ENCODE measurements at places on chromosomes 12 and 14.

DNA sequence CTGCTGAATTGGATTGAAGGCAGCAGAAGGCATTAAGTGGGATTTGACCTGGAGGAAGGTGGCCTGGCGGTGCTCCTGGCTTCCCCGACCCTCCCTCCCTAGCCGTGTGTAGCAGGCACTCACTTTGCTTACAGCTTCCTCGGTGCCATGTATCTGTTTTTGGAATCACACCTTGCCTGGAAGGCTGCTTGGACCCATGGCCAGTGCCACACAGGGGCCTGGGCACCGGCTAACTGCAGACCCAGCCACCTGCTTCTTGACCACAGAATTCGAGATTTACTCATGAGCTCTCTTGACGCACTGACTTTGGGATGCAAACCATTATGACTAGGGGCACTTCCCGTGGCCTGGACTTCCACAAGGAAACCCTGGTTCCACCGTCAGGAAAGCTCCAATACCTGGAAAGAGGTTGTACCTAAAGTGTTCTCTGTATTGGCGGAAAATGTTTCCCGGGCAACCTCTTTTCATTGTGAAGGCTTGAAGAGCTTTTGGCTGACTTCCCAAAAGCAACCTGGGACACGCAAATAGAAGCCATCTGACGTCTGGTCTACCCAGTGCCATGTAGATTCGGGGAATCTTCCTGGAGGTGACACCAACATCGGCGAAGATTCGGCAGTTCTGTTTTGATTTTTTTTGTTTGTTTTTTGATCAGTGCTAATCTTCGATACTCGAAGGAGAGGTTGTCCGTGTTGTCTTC, 125.6 kb upstream of the RTL1 start:
- no peak for DNase-seq

- DNase-seq = no peak
Observed at GRCh38 chr12:130764475-130765185, 48.5 kb upstream of the RIMBP2 start.

GRCh38 chr14:75821831-75822521, 159.8 kb downstream of the TGFB3 start:
- DNase-seq = no peak

DNA sequence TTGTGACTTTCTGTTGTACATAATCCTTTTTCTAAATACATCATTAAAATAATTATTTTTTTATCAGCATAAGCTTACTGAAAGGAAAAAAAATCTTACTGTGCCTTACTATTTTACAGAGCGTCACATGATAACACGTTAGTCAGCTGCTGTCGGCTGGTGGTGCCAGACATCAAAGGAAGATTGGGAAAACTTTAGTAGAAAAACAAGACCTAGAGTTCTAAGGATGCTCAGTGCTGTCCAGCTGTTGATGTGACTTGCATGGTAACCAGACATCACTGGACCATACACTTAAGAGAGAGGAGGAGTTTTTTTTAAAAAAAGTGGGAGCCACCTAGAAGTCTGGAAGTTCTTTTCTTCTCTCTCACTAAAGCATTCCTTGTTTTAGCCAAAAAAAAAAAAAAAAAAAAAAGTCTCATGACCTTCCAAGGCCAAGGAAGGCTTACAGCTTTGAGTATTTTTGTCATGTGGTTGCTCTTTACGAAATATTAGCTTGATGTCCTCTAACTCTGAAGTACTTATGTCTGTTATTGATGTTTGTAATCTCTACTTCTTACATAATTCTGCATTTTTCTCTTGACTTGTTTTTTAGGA, 4.5 kb downstream of the RASSF8 start:
- no peak for DNase-seq

DNA sequence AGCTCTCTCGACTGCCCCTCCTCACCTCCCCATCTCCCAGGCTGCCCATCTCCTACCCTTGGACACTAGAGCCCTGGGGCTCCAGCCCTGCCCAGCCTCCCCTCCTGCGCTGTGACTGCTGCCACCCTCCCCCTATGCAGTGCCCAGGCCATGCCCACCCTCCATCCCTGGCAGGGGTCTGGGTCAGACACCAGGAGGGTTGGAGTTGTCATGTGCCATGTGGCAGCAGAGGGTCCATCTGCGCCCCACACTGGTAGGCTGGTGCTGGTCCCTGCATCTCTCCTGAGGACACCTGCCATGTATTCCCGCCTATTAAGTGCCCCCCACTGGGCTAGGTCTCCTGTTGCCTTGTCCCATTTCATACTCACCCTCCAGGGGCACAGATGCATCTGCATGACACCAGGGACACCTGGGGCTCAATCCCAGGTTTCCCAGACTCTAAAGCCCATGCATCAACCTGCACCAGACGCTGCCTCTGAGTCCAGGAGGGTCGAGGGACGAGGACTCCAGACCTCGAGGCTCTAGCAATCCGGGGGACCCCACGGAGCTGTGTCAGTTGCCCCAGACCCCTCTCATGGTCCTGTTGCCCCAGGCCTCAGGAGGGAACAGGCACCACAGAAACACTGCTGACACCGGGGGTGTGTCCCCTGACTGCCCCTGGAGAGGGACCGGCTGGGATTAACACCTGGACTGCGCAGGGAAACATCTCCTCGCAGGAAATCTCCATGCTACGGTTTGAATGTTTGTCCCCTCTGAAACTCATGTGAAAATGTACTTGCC, 23.4 kb upstream of the SFSWAP start:
- no peak for DNase-seq

GRCh38 chr12:53327435-53328042, 6.1 kb upstream of the AAAS start:
- DNase-seq = no peak

DNA sequence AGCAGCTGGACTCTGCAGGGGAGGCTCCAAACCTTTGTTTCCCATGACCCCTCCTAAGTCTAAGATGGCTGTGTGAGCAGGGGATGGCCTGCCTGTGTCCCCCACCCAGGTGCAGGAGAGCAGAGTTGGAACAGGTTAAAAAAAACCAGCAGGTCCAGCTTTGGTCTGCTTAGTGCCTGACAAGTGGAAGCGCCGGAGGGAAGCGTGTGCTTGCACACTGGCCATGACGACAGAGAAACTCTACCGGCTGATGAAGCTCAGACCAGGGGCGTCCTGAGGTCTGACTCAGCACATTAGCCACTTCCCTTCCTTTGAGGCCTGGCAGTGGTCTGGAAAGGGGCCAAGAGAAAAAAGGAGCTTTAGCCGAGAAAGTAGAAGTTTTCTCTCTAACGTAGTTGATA, 280.1 kb downstream of the VRK1 start:
- no peak for DNase-seq

DNA sequence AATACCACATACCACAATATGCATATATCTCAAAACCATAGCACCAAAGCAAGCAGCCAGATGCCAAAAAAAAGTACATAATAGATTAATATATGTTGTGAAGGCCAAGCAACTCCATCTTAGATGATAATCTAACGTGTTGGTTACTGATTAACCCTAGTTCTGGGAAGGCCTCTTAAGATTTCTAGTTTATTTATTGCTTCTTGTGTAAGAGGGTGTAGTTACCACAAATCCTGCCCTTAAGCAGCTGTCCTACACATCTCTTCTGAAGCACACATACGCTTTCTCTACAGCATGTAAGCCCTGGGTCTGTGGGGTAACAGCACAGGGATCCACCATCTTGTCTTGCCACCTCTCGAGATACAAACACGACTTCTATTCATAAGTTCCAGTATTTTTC, 236.8 kb upstream of the AVPR1A start:
- DNase-seq = no peak

- DNase-seq = no peak
Observed at GRCh38 chr12:31951939-31952338, 7.3 kb upstream of the RESF1 start.

DNA sequence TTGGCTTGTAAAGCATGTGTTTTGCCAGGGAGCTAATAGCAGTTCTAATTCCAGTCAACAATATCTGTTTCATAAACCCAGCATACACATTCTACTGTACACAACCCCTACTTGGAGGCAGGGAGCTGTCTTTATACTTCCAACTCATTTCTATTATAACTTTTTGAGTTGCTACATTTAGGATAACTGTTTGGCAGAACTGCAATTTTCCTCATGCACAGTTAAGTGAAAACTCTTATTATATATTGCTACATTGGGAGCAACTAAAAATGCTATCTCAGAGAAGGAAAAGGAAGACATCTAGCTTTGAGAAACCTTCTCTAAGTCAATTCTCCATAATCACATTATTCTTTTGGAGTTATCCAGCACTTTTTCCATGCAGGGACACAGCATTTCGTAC, 480.2 kb downstream of the RPS29 start:
- no peak for DNase-seq

DNA sequence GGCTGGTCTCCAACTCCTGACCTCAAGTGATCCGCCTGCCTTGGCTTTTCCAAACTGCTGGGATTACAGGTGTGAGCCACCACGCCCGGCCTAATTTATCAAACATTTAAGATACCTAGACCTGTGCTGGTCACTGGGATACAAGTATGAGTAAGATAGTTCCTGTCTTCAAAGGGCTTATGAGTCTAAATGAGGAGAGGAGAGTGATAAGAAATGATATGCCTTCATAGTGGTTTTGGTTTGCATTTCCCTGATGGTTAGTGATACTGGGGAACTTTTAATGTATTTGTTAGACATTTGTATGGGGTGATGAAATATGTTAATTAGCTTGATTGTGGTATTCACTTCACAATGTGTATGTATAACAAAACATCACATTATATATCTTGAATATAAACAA, 21.2 kb downstream of the TMED10 start:
- DNase-seq = no peak

DNA sequence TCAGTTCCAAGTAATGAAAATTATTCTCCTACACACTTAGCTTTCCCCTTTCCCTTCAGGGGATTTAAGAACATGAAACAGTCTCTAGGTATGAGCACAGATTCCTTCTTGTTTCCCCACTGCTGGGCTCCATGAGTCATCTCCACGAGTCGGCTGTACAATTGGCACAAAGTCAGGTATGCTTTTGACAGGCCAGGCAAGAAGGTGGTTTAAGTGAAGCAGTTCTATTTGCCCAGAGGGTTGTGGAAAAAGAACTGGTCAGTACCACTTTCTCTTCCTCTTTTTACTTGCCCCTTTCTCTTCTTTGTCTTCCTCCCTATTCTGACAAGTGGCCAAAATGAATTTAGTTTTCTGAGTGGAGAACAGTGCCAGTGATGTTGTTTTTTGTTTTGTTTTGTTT, 16.3 kb downstream of the DYNC1H1 start:
- DNase-seq = no peak

DNA sequence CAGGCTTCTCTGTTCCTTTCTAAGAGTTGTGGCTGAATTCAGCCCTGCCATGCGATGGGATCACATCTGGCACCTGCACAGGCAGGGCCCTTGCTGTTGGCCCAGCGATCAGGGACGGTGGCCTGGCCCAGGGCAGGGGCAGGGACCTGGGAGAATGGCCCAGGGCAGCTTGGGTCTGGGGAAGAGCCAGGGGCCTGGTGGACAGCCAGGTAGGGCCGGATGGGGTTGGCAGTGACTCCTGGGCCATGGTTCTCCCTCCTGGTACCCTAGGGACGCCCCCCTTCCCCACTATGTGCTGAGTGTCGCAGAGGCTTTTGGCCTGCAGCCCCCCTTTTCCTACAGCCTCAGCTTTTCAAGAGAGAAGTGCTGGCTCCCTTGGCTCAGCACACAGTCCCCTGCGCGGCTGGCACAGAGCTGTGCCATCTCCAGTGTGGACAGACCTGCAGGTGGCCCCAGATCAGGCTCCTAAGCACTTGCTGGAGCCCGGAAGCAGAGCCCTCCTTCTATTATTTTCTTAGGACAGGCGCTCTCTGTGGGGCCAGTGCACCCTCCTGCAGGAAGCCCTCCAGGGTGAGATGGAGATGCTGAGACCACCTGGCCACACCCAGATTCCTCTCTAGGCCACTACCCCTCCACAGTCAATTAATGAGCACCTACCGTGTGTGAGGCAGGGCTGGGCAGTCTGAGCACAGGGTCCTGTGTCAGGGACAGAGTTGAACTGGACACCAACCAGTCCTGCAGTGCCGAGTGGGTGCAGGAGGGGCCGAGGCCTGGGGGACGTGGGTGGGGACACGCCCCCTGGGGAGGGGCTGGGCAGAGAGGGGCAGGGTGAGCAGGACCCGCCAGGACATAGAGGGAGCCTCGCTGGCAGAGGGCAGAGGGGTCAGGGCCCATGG, 267.6 kb downstream of the ADGRD1 start:
- no peak for DNase-seq

DNA sequence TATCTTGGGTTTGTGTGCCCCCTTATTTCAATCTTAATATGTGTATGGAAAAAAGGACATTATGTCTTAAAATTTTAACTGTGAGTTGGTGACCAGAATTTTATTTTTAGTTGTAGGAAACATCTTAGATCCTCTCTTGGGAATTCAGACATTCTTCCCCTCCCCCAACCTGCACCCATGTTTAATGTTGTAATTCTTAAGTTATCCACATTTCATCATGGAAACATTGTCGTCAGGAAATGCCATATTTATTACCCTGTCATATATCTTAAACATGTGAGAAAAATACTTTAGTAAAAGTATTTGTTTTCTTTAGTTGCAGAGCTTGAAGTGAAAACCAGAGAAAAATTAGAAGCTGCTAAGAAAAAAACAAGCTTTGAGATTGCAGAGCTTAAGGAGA, 30.3 kb downstream of the YEATS4 start:
- DNase-seq = no peak

DNA sequence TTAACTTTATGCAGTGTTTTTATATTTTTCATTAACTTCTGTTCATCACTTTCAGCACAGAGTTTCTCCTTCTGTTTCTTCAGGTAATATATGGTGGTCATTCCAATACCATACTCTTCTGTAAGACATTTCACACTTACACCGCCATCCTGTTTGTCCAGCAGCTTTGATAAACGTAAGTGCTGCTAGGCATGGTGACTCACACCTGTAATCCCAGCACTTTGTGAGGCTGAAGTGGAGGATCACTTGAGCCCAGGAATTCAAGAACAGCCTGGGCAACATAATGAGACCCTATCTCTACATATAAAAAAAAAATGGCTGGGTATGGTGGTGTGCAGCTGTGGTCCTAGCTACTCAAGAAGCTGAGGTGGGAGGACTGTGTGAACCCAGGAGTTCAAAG, 55.8 kb downstream of the EXOC5 start:
- DNase-seq = no peak

GRCh38 chr14:103220982-103221641, 97.9 kb downstream of the TNFAIP2 start:
- DNase-seq = no peak

- DNase-seq = no peak
Observed at GRCh38 chr14:23725980-23726710, 90.0 kb downstream of the DHRS2 start.

DNA sequence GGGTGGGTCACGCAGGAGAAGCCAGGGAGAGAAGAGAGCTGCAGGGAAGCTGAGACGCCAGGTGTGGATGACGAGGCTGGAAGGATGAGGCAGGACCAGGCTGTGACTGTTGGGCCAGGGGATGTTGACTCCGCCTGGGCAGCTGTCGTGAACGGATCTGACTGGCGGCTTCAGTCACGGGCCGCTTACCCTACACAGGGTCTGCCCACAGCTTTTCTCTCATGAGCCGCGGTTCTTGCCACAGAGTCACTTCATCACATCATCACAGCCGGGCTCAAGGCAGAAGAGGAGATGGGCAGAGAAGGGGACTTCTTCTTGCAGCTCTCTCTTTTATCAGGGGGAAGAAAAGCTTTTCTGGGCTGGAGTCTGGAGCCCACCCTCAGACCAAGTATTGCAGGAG, 7.7 kb downstream of the CLBA1 start:
- DNase-seq = no peak

Measured in right kidney (tissue), 9 donors.